ENCODE measurements at places on chromosomes 3 and 15.

GRCh38 chr15:78003539-78004008, 73.9 kb downstream of the TBC1D2B start:
- H3K27ac ChIP-seq, result peak overlapping the region; percentile 80
- peaks cover 15% of the 10 kb centered on the region for H3K27me3 ChIP-seq
- DNase-seq, result no peak

GRCh38 chr3:42839616-42840015, 30.4 kb downstream of the ACKR2 start:
- H3K36me3 ChIP-seq, result peaks cover 5% of the 10 kb centered on the region
- H3K4me1 ChIP-seq, result no peaks in the 10 kb centered on the region
- peaks cover 2% of the 10 kb centered on the region for H3K27me3 ChIP-seq
- no peak overlapping the region for H3K27ac ChIP-seq
- DNase-seq, result peak; percentile 27

DNA sequence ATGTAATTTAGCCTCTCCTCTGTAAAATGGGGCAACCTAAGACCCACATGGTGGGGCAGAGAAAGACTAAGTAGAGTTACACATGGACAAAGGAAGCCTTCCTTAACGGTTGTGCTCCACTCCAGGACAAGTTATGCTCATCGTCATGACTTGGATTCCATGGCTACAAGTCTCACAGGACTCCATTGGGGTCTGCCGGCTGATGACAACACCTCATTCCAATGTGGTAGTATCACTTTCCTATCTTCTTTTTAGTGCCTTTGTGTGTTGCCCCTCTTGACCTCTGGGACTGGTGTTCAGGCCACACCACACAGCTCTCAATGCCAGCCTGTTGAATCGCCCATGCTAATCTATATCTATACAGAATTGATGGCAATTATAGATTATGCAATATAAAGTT, 181.3 kb upstream of the WNT5A start:
- peaks cover 5% of the 10 kb centered on the region for H3K36me3 ChIP-seq
- no peaks in the 10 kb centered on the region for H3K4me1 ChIP-seq
- DNase-seq, result no peak
- no peak overlapping the region for H3K4me3 ChIP-seq

GRCh38 chr15:101062063-101062462, 142.9 kb downstream of the LRRK1 start:
- H3K4me3 ChIP-seq, result no peak overlapping the region

DNA sequence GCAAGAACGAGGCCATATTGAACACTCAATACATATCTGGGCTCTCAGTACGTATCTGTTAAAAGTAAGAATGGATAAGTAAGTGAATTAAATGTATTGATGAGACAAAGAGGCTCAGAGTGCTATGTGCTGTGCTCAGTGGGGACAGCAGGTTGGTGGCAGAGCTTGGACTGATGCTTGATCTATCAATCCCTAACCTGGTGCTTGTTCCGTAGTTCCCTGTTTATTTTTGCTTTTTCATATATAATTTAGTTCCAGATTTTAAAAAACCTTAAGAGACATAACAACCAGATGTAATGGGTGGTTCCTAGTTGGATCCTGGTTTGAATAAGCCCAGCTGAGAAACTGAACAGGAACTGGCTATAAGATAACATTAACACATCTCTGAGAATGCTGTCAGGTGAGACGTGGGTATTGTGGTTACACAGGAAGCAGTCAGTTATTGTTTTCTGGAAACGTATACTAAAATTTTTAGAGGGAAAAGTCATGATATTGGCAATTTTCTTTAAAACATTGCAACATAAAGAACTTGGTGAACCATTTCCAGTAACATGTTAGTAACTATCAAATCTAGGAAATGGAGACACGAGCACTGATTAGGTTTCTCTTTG, 120.5 kb downstream of the FOXB1 start:
- no peaks in the 10 kb centered on the region for H3K36me3 ChIP-seq
- no peak for DNase-seq
- H3K27ac ChIP-seq, result no peak overlapping the region
- H3K27me3 ChIP-seq, result peaks cover 3% of the 10 kb centered on the region

GRCh38 chr3:70789878-70790277, 477.4 kb upstream of the MDFIC2 start:
- H3K36me3 ChIP-seq, result no peaks in the 10 kb centered on the region
- peaks cover 2% of the 10 kb centered on the region for H3K27me3 ChIP-seq
- no peak overlapping the region for H3K27ac ChIP-seq

- DNase-seq, result no peak
- no peak overlapping the region for H3K4me3 ChIP-seq
- no peaks in the 10 kb centered on the region for H3K36me3 ChIP-seq
- no peak overlapping the region for H3K27ac ChIP-seq
- peaks cover 12% of the 10 kb centered on the region for H3K4me1 ChIP-seq
Measured at GRCh38 chr3:14990780-14991148, 43.4 kb downstream of the NR2C2 start.

- H3K27me3 ChIP-seq, result peaks cover 4% of the 10 kb centered on the region
- DNase-seq, result no peak
- peaks cover 10% of the 10 kb centered on the region for H3K4me1 ChIP-seq
- peak overlapping the region; percentile 64 for H3K27ac ChIP-seq
- no peak overlapping the region for H3K4me3 ChIP-seq
Measured at GRCh38 chr3:179769411-179770247, 116.8 kb downstream of the USP13 start.

DNA sequence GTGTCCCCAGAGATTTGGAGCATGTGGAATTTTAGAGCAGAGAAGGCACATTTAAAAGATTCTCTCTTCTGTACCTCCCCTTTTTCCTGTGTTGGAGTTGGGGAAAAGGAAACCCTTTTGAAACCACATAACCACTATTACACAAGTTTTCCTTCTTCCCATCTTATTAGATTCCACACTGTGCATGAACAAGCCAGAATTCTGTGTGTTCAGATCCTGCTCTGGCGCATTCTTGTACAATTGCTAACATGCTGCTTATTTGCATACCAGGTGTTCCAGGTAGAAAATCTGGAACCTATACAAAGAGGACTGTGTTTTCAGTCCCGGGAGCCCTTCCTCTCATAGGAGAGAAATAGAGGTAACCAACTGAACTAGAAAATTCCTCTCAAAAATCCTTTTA, 2.6 kb upstream of the CIB2 start:
- H3K27ac ChIP-seq, result peak overlapping the region; percentile 66
- no peak for DNase-seq
- H3K36me3 ChIP-seq, result no peaks in the 10 kb centered on the region
- peaks cover 12% of the 10 kb centered on the region for H3K27me3 ChIP-seq

GRCh38 chr3:53195066-53195450, 34.0 kb downstream of the PRKCD start:
- H3K36me3 ChIP-seq, result no peaks in the 10 kb centered on the region
- no peak overlapping the region for H3K4me3 ChIP-seq
- H3K27ac ChIP-seq, result no peak overlapping the region
- H3K4me1 ChIP-seq, result no peaks in the 10 kb centered on the region

DNA sequence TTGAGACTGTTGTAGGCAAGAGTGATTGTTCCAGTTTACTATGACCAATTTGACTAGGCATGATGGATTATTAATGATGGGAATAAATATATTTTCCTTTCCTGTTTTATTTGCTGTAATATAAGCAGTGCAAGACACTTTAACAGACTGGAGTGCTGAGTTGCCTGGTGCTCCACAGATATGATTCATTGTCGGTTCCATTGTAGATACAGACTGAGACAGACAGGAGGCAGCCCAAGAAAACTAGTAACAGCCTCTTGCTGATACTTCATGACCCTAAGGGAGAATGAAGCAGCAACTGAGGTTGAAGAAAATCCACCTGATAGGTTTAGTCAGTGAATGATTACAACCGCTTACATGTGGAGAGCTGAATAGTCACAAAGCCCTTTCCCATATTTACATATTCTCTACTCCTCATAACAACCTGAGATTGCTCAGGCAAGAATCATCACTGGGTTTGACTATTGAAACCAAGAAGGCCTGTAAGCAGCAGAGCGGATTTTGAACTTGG, 235.1 kb upstream of the TPRG1 start:
- H3K4me3 ChIP-seq, result no peak overlapping the region
- no peak for DNase-seq
- H3K36me3 ChIP-seq, result no peaks in the 10 kb centered on the region
- H3K4me1 ChIP-seq, result peaks cover under 1% of the 10 kb centered on the region
- H3K27me3 ChIP-seq, result no peaks in the 10 kb centered on the region

Data from glutamatergic neuron (in vitro differentiated cells).